ENCODE measurements at places on chromosomes 13 and 19.

DNA sequence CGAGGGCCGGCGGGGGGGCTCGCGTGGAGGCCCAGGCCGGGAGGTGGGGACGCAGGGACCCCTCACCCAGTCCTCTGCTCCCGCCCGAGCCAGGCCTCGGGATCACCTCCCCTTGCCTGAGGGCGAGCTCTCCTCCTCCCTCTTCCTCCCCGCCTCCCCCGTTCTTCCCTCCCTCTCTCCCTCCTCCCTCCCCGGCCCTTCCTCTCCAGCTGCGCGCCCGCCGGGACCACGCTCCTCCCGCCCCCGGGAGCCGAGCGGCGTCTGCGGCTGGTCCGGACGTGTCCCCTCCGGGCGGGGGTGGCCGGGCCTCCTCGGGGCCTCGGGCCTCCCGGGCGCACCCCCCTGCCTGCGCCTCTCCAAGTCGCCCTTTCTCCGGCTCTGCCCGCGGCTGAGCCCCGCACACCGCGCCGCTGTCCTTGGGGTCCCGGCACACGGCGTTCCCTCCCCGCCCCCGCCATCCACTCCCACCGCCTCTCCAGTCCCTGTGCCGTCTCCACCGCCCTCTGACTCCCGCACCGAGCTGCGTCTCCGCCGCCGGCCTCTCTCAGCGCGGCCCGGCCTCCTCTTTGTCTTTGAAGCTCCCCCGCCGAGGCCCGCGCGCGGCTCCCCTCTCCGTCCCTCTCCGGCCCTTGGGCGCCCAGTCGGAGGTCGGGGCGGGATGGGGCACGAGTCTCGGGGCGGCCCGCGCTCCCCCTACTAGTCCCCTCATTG is 5.7 kb downstream of the SOX1 start:
- peak; percentile 83 for DNase-seq

- DNase-seq = no peak
These were observed 12.8 kb downstream of the RGCC start for GRCh38 chr13:41470196-41470595.

- no peak for DNase-seq
These were observed 1872.3 kb upstream of the PCDH20 start for GRCh38 chr13:63287926-63288325.

DNA sequence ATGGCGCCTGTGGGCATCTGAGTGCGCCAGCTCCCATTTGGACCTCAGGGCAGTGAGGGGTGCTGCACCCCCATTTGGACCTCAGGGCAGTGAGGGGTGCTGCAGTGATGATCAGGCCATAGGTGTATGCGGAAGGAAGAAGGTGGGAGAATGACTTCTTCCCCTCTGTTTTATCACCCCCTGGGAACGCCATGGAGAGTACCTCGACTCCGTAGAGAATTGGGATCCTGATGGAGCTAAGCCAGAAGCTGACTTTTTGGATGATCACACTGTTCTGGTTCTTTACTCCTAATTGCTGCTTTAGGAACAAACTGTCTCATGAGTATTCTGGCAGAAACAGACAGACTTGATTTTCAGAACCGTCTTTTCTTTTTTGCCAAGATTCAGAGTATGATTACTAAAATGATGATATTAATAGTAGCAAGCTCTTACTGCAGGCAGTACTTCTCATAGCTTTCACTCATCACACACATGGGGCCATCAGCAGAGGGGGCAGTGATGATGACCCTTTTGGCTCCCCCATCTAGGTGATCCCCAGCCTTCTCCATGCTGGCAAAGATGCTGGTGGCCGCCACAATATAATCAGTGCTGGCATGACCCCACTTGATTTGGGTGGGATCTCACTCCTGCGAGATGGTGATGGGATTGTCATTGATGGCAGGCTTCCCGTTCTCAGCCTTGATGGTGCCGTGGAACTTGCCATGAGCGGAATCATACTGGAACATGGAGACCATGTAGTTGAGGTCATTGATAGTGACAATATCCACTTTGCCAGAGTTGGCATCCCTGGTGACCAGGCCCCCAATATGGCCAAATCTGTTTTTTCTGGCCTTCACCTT is 10.3 kb upstream of the UBAC2 start:
- no peak for DNase-seq

GRCh38 chr13:21124852-21125251 is 51.5 kb downstream of the SKA3 start:
- no peak for DNase-seq

Measured in WTC11 (cell line).